ENCODE measurements at places on chromosomes 16 and 17.

DNA sequence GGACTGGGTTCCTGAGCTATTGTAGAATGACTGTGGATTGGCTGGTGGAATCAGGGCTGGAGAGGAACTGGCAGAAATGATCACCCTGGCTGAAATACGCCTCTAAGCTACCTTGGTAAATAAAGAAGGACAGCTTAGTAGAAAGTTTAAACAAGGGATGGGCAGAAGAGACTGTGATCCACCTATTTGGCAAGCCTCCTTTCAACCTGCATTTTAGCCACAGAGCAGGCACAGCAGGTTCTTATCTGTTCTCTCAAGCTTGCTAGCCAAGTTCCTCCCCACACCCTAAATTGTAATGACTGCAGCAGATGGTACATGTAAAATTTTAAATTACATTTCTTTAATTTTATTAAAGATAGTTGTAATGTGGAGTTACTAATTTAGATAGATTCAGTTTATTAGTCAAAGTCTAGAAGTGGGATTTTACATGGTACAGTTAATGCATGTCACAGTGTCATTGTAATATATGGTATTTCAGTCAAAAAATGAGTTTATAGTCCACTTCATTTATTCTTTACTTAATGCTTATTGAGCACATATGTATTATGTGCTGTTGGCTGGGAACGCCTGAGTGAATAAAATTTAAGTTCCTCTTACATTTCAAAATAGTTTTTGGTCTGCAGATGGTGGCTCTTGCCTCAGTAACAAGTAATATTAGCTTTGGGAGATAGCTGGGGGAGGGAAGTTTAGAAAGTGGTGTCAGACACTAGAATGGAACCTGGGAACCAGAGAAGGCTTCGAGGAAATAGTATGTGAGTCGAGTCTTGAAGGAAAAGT, 11.2 kb downstream of the EPN2 start:
- DNase-seq = peak; percentile 26

- DNase-seq = no peak
Measured at GRCh38 chr17:41835214-41835799, 725 bp downstream of the NT5C3B start.

DNA sequence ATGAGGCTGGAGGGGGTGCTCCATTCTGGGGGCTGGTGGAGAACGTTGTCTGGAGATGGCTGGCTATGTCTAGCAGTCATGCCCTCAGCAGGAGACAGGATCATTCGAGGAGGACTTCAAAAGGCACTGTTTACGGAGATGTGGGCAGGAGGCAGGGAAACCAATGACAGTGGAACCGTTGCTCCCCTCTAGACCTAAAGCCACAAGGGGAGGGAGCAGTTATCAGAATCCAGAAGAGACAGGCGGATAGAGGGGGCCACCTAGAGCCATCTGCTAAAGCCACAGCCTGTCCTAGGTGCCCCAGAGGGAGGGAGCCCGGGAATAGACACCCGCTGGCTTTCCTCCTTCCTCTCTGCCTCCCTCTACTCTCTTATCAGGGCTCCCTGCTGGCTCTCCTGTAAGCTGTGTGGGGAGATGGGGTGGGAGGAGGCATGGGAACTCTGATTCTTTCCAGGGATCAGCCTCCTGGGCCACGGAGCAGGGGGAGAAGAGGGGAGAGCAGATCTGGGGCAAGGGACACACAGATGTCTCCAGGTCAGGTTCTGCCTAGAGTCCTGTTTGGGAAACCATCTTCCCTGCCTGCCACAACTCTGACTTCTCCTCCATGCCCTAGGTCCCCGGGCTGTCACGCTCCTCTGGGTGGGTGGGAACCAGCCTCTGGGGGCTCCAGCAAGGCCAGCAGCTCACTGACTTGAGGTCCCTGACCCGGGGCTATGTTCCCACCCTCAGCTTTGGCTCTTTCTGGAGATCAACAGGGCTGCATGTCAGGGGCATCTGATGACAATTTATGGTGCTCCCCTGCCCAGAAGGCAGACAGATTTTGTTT, 42.3 kb downstream of the IRX3 start:
- DNase-seq = no peak

GRCh38 chr16:10665166-10665565, 29.6 kb downstream of the TEKT5 start:
- DNase-seq = no peak

GRCh38 chr16:78770353-78771091, 671.1 kb downstream of the WWOX start:
- DNase-seq = no peak
